Activated CD8-positive, alpha-beta memory T cell treated with anti-CD3 and anti-CD28 coated beads for 1 hour (primary cell): ENCODE measurements at places on chromosomes 1 and 21.
A peak's percentile ranks its signal among the peaks of the same experiment; 100 is the strongest.

- DNase-seq: no peak
These were observed 45.9 kb upstream of the DPH5 start for GRCh38 chr1:101071470-101071891.

DNA sequence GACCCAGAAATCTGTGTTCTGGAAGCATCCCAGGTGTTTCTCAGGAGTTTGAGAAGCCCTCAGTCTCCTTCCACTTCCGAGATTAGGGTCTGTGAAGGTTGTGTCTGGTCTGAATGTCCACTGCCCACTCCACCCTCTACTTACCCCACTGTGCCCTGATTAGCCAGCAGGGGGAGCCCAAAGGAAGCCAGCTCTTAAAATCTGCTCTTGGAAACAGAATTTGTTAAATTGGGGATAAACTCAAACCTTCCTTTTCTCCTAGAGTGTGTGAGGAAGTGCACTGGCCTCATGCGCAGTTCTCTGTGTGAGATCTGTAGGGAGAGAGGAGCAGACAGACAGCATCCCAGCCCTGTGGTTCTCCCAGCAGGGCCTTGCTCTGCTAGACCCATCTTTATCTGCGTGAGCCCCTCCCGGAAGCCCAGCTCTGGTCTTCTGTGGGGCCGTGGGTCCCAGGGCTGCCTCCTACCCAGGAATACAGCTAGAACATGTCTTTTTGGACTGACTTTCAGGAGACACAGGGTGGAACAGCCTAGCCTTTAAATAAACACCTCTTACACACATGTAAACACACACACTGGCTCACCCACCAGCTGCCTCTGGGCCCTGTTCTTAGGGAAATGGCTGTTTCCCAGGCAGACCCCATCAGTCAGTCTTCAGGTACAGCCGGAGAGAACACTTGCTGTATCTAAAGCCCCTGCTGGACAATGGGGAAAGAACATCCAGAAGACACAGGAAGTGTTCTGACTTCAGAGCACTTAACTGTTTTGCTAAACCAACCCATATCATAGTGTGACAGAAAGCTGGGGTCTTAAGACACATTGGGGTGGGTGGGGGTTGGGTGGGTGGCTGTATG, 52.2 kb downstream of the SMYD2 start:
- DNase-seq: peak; percentile 20

- no peak for DNase-seq
These were observed 111.3 kb downstream of the C1orf21 start for GRCh38 chr1:184497959-184498723.

GRCh38 chr1:175089136-175089718, 21.6 kb downstream of the TNN start:
- no peak for DNase-seq

DNA sequence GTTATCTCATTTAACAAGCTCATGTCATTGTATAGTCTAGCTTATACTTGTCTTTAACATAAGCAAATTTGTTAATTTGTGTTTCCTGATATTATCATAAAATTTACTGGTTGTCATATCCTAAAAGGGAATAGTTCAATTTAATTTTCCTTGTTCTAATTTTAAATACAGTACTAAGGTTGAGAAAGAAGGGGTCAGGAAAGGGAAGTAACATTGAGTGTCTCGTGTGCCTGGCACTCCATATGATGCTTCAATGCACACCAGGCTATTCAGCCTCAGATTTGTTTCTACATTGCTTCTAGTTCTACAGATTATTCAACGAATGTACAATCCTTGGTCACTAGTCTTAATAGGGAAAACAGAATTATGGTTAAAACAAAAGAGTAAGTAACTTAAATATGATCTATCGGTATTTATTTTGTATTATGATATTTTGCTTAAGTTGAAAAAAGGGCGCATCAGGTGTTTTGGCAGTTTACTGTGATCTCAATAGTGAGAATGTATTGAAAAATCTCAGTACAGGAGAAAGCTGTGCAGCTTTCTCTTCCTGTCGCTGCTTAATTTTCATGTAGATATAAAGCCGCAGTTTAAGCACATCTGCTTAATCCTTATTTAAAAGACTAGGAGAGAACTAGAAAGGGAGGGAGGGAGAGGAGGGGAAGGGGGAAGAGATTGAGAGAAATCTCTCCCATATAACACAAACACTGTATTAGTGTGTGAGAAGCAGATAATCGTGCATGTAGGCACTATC, 13.0 kb downstream of the PTPRC start:
- DNase-seq: no peak
